ENCODE measurements at places on chromosomes 7 and 10.

DNA sequence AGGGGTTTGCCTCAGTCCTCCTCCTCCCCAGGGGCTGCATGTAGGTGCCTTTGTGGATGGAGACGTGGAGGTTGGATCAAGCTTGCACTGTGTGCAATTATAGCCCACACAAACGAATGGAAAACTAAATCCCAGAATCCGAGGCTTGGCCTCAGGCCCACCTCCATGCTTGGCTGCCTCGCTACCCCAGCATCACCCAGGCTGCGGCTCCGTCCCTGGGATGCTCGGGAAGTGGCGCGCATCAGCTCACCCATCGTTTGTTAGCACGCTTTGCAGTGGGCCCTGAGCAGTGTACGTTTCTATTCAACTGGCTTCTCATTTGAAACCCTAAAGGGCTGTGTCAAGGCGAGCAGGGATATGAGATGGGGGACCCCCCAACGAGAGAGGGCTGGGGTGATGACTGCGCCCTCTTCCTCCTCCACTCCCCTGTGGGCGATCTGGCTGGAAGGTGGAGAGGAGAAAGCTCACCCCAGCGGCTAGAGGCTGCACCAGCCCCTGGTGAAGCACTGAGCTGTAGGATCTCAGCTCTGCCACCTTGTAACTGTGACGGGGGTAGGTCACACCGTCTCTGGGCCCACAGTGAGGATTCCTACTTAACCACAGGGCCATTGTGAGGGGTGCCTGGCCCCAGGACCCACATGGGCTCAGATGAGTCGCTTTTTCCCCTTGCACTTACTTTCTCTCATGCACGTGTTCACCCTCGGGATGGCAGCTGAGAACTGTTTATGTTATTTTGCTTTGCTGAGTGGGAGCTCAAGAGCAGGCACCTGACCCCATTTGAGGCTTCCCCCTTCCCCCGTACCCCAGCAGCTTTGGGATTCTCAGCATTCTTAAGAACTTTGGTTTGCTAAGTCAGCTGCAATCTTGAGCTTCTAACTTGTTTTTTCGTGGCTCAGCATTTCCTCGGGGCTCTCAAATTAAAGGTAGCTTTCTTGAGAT lies 12.7 kb upstream of the BTBD16 start:
- DNase-seq = no peak

GRCh38 chr10:75408911-75409885 lies 7.6 kb upstream of the ZNF503 start:
- DNase-seq = peak; percentile 70

DNA sequence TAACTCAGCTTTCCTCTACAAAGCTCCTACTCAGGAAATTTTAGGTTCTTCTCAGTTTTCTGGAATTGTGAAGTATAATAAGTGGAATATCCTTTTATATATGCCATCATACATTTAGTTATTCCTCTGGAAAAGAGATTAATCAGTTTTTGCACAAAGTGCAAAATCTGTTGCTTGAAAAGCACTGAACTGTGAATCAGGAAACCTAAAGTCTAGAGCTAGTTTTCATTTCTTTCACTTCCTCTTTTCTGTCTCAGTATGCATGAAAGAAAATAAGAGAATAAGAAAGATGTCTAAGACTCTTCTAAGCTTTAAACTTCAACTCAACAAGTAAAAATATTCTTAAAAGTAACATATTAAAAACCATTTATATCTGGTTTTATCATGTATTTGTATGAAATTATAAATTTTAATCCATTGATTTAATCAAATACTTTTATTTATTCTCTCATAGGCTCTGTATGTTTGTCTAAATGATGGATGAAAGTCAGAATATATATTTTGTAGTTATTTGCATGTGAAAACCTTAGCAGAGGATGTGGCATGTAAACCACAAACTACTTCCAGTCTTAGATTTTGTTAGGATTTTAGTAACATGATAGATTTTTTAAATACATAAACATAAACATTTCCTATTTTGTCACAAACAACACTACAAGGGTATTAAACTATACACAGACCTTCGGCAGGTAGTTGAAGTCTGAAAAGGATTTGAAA lies 1073.0 kb downstream of the XPNPEP1 start:
- DNase-seq = no peak

DNA sequence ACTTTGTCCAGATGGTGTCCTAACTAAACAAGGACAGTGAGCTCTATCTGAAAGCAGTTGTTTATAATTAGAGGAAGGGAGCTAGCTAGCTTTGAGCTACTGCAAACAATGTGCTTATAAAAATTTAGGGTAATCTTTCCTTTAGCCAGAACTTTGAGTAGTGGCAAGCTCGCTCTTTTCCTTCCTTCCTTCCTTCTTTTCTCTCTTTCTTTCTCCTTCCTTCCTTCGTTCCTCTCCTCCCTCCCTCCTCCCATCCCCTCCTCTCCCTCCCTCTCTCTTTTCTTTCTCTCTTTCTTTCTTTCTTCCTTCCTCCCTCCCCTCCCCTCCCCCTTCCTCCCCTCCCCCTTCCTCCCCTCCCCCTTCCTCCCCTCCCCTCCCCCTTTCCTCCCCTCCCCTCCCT lies 520.1 kb downstream of the INHBA start:
- no peak for DNase-seq

GRCh38 chr10:130359711-130360110 lies 223.5 kb downstream of the GLRX3 start:
- DNase-seq = no peak

DNA sequence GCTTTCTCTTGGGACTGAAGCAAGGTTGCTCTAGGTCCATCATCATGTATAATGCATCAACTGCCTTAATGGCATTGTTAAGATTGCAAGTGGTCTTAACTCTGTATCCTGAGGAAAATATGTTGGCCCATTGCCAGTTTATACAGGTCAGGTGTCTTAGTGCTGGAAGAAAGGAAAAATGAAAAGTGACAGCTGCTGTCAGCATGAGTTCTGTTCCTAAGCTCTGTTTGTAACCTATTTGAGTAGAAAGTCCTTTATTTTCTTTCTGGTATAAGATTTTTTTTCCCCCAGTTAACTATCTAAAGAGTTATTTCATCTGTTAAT lies 127.2 kb downstream of the SRI start:
- no peak for DNase-seq

Measured in ELF-1 (cell line).